T-helper 2 cell (primary cell): ENCODE measurements at places on chromosomes 2 and 18.
A peak's percentile ranks its signal among the peaks of the same experiment; 100 is the strongest.

- no peak for DNase-seq
Observed at GRCh38 chr2:3010001-3010400, 367.6 kb downstream of the EIPR1 start.

GRCh38 chr18:41850781-41851180, 104.3 kb upstream of the PIK3C3 start:
- no peak for DNase-seq

GRCh38 chr2:105749583-105750400, 5.1 kb downstream of the NCK2 start:
- DNase-seq: peak; percentile 34

GRCh38 chr2:13035866-13036265, 319.1 kb downstream of the TRIB2 start:
- DNase-seq: no peak

GRCh38 chr18:74455386-74455785, 1.7 kb downstream of the DIPK1C start:
- no peak for DNase-seq

DNA sequence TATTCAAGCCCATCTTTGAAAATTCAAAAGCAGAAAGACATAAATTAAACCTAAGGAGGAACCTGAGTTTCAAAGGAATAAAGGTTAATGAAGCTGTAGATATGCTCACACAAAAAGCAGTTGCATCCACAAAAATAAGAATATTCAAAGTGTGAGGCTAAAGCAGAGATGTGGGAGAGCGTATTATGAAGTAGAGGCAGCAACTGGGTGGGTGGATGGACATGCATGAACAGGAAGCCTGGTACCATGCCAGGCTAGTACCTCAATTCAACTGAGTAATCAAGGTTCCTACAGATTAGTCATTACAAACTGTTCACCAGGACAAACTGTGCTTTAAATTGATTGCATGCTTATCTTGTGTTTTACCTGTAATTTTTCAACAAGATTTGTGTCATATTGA, 330.0 kb upstream of the PKDCC start:
- no peak for DNase-seq

GRCh38 chr2:182038576-182038975, 52.9 kb downstream of the PPP1R1C start:
- no peak for DNase-seq

DNA sequence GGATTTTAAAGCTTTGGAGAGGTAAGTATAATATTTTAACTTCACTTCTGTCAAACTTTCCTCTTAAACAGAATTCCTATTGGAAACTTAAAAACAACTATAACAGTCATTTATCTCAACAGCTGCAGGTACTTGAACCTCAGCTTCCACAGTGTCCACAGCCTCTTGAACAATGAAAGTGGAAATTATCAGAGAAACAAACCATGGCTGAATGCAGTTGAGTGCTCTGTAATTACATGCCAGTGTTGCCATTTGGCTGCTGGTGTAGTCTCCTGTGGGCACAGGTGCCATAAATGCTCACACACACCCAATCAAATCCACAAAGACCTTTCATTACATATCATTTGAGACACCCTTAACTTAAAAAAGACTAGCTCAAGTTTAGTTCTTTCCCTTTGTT, 125.1 kb downstream of the CPS1 start:
- no peak for DNase-seq

- DNase-seq: no peak
Observed at GRCh38 chr18:31407649-31408048, 31.1 kb downstream of the DSG4 start.

DNA sequence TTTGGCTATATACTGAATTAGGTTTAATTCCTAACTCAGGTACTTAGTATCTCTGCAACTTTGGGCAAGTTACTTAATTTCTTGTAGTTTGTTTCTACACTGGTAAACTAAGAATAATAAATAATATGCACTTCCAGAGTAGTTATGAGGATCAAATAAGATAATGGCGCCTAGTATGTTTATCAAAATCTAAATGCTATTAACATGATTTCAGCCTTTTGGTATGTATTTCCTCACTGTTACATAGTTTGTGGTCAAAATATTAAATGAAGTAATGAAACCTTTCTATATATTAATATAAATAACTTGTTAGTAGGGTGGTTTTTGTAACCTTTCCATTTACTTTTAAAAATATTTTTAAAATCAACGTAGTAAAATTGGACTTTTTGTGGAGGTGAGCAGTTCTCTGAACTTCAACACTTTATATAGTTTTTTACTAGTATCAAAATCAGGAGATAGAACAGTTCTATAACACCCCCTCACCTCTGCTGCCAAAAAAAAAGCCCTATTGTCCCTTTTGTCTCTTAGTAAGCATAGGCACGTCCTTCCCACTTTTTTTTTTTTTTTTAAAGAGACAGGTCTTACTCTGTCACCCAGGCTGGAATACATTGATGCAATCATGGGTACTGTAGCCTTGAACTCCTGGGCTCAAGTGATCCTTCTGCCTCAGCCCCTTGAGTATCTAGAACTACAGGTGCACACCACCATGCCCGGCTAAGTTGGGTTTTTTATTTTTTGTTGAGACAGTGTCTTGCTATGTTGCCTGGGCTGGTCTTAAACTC, 44.8 kb downstream of the RAB3GAP1 start:
- no peak for DNase-seq

DNA sequence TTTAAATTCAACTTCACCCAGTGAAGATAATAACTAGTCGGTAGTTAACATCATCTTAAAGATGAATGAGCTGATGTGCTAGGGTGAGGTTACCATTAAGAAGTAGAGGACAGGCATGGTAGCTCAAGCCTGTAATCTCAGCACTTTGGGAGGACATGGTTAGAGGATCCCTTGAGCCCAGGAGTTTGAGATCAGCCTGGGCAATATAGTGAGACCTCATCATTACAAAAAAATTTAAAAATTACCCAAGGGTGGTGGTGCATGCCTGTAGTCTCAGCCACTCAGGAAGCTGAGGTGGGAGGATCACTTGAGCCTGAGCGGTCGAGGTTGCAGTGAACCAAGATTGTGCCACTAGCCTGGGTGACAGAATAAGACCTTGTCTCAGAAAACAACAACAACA, 4.7 kb downstream of the GALNT5 start:
- no peak for DNase-seq

DNA sequence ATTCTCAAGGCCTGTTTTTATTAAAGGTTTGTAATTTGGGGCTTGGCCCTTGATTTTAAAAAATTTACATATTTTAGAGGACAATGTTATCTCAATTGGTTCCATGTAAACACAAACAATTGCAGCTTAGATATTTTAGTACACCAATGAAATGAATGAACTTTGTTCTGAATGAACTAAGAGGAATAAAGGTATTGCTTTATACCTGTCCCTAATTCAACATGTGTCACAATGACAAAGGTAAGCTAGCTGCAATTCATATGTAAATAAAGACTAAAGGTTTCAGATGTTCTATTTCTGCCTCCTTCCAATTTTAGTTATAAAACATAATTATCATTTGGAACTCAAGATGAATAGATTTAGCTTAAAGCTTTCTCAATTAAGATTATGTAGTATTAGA, 11.4 kb downstream of the HOXD1 start:
- DNase-seq: no peak

DNA sequence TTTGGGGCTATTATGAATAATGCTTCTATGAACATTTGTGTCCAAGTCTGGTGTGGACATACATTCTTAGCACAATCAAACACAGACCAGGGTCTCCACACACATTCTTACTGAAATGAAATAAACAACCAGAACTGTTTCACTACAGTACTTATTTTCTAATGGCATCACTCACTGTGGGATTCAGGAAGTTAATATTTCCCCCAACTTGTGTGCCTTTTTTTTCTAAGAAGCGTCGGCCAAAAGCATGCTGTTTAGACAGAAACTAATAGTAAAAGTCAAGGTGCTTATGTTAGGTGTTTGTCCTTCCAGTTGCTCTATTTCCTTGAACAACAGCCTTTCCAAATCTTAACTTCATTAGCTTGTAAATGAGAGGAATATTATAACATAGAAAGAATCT, 117.6 kb downstream of the DOCK10 start:
- no peak for DNase-seq

- no peak for DNase-seq
Observed at GRCh38 chr2:19876751-19877150, 25.0 kb downstream of the TTC32 start.

DNA sequence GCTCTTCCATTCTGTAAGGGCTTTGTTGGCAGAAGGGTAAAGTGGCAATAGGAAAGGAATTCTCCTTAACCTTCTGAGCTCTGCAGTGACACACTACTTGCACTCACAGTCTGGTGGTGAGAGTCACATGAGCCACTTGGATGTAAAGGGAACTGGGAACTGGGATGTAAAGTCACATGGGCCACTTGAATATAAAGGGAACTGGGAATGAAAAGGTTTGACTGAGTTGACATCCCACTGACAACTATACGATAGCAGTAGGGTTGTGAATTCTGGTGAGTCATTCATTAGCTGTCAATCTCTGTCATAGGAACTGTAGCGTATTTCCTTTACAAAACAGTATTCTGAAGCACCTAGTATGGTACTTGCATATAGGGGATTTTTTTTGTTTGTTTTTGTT, 5.5 kb downstream of the RPE start:
- DNase-seq: no peak

GRCh38 chr2:40284797-40285196, 167.1 kb downstream of the SLC8A1 start:
- DNase-seq: no peak

DNA sequence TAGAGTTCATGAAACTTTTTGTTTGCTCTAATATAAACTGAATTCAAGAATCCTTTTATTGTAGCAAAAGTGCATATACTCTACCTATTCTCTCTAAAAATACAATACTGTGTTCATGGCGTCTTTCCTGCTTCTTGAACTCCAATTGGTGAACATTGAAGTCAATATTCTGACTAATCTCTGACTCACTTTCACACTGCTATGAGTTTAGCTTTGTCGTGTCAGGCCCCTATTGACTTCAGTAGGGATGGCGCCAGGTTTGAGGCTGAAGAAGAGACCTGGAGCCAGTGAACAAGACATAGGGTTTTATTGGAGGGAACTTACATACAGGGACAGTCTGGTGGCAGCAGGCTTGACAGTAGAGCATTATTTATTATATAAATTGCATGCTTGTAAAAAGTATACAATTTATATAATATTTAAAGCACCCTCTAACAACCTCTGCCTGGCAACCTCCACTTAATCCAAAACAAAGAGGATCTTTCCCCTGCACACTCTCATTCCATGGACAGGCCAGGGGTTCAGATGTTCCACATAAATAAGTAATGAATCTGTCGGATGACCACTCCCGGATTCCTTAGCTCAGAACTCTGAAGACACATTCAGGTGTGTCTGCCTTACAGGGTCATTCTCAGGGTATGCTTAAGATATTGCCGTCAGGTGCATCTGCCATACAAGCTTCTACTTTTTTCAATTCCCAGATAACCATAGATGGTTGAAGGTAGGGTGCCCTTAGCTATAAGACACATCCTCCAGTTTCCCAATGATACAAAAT, 141.0 kb downstream of the CERS6 start:
- no peak for DNase-seq

- DNase-seq: no peak
Observed at GRCh38 chr2:181462033-181462432, 4.8 kb downstream of the ITGA4 start.

DNA sequence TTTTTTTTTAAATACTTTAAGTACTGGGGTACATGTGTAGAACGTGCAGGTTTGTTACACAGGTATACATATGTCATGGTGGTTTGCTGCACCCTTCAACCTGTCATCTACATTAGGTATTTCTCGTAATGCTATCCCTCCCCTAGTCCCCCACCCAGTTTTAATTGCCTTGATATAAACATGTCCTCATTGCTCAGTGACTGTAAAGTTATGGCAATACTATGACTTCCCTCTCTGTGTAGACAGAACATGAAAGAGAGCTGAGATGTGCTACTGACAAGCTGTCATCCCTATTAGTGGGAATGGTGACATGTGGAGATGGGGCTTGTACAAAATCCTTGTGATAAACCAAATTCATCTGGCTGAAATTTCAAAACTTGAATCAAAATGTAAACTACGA, 449.7 kb upstream of the TRIB2 start:
- DNase-seq: no peak

DNA sequence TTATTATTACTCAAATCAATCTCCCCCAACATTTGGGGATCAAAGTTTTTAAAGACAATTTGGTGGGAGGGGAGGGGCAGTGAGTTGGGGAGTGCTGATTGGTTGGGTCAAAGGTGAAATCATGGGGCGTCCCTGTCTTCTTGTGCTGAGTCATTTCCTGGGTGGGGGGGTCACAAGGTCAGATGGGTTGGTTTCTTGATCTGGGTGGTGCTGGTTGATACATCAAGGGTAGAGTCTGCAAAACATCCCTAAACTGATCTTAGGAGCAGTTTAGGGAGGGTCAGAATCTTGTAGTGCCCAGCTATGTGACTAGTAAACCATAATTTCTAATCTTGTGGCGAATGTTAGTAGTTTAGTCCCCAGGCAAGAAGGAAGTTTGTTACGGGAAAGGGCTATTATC, 67.4 kb downstream of the MOGAT1 start:
- no peak for DNase-seq

DNA sequence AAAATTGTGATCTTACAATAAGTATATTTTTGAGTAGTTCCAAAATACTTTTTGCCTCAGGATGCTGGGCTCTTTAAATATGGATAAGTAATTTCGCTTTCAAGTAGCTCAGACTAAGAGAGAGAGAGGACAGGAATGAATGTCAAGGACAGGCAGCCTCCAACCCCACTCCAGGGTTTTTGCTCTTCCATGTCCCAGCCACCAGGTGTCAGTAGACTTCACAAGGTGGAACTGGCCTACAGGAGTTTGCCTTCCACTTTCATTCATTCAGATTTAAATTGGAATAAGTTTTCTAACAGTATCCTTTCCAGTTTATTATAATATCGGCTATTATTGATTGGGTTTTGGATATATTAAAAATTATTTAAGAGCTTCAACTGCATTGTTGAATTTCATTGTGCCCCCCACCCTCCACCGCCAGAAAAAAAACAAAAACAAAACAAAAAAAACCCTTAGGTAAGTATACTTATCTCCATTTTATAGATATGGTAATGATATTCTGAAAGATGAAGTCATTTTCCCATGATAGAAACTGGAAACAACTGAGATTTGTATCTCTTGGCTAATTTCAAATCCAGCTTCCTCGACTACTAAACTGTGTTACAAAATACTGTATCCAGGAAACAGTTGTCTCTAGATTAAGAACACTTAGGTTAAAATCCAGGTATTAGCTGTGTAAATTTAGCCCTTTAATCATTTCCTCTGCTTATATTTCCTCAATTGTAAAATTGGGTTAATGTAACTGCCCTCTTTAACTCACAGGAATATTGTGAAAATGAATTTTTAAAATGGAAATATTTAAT, 793.1 kb downstream of the ERBB4 start:
- no peak for DNase-seq

- no peak for DNase-seq
Observed at GRCh38 chr2:134352844-134353243, 99.0 kb downstream of the MGAT5 start.
